ENCODE measurements at places on chromosomes 12 and 14.

DNA sequence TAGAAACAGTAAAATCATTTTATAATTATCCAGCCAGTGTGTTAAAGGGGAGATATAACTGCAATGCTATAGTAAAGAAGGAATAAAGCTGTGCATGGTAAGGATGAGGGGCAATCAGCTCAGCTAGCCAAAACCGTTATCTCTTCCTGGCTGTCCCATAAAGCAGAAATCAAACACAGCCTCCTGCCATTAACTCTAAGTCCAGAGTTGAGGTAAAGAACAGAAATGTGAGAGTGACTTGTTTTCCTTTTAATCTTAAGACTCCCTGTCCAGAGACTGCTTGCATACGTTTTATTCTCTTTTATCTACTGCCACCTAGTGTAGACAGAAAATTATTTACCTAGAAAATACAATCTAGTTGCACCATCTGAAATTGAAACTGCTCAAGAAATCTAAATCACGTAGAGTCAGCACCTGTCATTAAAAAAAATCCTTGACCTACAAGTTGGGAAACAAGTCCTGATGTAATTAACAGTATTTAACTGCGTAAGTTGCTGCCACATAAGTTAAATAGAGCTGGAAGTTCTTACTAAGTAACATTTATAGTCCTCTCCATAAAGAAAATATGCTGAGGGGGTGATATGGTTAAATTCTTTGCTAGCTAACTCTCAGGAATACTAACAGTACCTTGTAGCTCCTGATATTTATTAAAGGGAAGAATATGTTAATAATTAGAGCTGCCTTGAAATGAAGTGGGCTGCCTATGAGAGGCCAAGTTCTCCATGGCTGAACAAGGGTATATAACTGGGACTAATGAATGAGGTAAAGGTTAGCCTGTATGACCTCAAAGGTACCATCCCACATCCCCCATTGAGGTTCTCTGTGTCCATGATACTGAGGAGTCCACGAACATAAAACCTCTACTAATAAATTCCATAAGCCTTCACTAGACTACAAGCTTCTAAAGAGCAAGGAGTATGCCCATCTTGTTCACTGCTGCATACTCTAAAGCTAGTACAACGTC lies 62.7 kb downstream of the GALNT4 start:
- DNase-seq = no peak

- DNase-seq = no peak
Measured at GRCh38 chr14:63901434-63902085, 48.8 kb downstream of the SYNE2 start.

GRCh38 chr14:99157676-99158075 lies 114.3 kb downstream of the BCL11B start:
- no peak for DNase-seq

DNA sequence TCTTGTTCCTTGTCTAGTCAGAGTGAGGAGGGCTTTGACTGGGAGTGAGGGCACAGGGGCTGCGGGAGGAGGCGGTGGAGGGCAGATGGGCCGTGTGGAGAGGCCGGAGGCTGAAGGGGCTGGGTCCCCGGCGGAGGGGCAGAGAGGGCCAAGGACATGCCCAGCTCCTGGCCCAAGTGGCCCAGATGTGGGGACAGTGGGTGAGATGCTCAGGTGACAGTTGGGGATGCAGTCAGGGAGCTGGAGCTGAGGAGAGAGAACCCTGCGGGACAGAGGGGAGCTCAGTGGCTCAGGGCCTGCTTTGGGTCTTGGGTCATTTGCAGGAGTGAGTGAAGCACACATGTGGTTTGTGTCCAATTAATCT lies 26.5 kb upstream of the PLD4 start:
- DNase-seq = no peak

DNA sequence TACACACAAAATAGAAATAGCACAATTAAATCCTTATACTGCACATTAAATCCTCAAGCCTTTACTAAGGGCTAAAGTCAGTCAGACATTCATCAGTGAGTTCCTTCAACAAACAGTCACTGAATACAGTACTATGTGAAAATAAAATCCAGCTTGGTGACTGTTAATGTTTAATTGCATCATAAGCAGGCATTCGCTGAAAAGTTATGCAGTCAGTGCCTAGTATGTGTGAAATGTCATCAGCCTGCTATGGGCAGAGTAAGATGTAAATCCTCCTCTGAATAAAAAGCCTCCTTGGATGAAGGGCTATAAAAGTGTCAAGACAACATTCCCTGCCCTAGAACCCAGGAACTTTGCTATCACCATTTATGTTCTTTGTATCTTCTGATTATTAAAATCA lies 116.4 kb downstream of the PRICKLE1 start:
- no peak for DNase-seq

- no peak for DNase-seq
Measured at GRCh38 chr14:99412117-99413061, 68.3 kb downstream of the SETD3 start.

DNA sequence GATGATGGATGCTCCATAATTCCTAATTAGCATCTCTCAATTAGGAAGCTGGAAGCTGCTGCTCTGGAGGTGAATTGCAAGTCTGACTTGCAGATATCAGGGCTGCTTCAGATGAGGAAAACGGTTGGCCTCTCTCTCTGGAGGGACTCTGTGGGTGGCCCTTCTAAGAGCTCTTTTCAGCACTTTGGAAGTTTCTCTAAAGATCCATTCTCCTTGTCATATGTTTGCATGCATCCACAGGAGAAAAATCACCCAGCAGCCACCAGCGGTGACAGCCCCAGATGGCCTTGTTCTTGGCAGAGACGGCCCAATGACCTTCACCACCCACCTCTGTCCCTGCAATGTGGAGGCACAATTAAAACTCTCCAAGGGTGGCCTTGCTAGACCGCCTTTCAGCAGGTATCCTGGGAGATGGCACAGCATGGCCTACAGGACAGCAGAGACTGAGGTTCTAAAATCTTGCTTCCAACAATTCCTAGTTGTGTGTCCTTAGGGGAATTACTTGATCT lies 42.3 kb downstream of the KSR2 start:
- no peak for DNase-seq

- no peak for DNase-seq
Measured at GRCh38 chr12:12221560-12221959, 45.3 kb downstream of the LRP6 start.

DNA sequence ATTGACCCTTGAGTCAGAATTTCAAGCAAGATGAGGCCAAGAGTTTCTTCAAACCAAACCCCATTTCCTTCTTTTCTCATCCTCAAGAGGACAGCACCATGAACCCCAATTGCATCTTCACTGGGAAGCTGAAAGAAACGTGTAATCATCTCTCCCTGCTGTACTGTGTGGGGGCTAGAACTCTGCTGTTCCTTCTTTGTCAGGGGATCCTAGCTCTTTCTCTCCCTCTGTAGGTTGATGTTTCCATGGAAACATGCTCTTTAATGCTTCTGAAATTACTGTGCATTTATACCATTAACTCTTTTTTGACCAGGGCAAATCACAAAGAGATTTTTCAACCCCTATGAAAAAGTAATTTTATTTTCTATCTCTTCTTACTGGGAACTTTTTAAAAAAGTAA lies 295.1 kb downstream of the GRIN2B start:
- no peak for DNase-seq

DNA sequence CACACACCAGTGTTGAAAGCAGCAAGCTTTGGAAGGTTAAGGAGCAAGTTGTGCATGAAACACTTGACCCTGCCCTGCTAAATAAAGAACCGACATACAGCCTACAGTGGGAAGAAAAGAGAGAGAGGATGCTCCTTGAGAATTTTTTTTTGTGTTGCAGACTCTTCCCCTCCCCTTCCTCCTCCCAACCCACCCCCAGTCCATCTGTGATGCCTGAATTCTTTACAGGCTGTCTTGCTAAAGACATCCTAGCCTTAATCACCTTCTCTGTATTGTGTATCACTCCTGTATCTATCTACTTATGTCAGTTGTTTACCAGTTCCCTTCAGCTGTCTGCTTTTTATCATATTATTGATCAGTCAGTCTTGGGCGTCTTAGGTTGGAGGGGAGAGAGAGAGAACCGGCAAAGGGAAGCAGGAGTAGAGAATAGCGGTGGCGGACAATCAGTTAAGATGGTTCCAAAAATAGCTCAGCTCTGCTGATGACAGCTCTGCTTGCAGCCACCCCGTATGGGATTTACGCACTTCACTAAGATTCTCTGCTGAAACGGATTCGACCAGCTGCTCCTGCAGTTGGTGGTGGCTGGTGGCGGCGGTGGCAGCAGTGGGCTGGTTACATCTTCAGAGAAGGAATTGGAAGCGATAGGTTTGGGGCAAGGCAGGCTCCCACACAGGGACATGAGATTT lies 664.7 kb downstream of the NRXN3 start:
- no peak for DNase-seq

DNA sequence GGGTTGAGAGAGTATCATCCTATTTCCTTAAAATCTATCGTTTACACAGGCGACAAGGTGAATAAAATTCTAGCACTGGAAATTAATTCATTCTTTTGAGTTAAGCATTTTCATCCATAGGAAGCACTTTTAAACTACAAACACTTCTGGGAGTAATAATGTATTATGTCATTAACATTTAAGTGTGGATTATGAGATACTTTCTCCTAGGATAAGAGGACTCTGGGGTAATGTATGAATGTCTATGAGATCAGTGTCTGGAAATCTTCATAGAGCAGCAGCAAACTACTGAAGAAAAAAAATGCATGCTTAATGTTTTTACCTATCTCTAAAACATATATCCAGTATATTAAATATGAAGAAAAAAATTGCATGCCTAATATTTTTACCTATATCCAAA lies 86.9 kb downstream of the EPS8 start:
- DNase-seq = no peak

GRCh38 chr14:54866588-54866987 lies 36.0 kb downstream of the GCH1 start:
- DNase-seq = no peak

GRCh38 chr12:25151476-25151875 lies 43.5 kb downstream of the DNAI7 start:
- DNase-seq = no peak

- no peak for DNase-seq
Measured at GRCh38 chr14:42671636-42672035, 1065.0 kb downstream of the LRFN5 start.

GRCh38 chr12:3247629-3248161 lies 170.5 kb downstream of the TSPAN9 start:
- no peak for DNase-seq

- no peak for DNase-seq
Measured at GRCh38 chr14:101040538-101041442, 137.3 kb upstream of the RTL1 start.

DNA sequence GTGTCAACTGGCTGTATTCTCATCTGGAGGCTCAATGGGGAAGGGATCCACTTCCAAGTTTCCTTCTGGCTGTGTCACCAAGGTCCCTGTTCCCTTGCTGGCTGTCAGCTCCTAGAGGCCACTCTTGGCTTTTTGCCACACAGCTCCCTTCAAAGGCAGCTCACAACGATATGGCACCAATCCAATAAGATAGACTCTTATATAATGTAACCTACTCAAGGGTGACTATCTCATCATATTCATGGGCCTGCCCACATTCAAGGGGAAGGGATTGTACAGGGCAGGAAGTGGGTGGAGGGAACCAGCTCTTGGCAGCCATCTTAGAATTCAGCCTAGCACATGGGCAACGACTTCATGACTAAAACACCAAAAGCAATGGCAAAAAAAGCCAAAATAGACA lies 98.7 kb upstream of the PLXNC1 start:
- no peak for DNase-seq

DNA sequence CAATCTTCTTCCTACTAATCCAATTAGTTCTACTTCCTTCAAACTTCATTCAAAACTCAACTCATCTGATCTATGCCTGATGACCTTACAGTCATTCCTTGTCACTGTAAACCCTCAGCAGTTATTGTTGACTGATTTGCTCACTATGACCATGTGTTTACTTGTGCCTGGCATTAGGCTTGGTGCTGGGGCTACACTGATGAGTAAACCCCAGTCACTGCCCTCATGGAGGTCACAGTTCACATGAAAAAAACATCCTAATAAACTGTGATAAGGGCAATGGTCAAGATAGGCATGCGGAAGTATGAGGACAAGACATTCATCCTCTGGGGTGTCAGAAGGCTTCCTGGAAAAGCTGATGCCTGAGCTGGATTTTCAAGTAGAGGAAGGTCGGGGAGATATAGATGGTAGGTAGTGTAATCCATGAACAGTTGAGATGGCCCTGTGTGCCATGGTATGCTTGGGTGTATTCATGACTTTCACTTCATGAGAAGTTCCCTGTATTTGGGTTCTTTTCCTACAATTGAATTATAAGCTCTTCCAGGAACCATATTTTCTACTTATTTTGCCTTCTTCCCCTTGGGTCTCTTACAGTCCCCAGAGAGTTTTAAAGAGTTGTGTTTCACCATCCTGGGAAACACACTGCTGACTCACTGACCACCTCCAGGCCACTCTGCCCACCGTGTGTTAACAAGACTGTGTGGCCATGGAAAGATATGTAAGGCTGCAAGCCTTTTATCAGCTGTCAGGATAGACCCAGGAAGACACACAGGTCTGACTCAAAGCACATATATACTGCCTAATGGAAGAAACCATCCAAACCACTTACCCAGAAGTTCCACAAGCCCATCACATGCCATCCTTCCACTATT lies 38.7 kb upstream of the DUSP6 start:
- no peak for DNase-seq

GRCh38 chr12:96103067-96103644 lies 67.8 kb upstream of the LTA4H start:
- no peak for DNase-seq

GRCh38 chr12:15886372-15887042 lies 4.3 kb downstream of the STRAP start:
- DNase-seq = no peak

GRCh38 chr12:109549613-109550270 lies 23.6 kb downstream of the MMAB start:
- DNase-seq = no peak

- DNase-seq = no peak
Measured at GRCh38 chr12:89439941-89440340, 84.7 kb downstream of the GALNT4 start.

DNA sequence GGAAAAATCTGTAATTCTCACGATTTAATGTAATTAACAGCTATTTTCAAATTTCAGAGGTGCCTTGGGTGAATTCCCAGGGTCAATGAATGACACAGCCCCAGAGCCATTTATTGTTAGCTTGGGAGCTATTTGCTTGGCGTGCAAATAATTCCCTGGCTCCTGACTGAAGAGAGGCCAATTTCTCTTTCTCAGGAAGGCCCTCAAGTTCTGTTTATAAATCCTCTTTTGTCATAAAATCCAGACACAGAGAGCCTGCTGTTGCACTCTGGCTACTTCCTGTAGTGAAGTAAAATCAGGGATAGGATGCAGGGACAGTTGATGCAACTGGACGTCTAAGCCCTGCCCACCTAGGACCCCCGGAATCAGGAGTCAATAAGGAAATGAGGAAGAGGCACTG lies 154.3 kb downstream of the TMX1 start:
- DNase-seq = no peak

DNA sequence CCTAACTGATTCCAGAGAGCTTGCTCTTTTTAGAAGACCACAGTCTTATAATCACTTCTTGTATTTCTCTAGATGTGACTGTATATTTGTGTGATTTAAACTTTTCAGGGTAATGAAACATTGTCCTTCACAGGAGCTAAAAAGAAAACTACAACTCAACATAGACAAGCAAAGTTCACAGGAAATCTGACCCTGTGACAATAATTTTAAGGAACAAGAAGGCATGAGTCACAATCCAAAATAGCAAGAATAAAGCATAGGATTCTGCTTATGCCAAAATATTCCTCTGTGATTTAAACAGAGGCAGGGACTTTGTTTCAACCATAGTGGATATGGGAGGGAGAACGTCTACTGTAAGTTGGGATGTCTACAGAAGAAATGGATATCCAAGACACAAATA lies 44.3 kb downstream of the GPR65 start:
- no peak for DNase-seq

GRCh38 chr12:92619026-92619425 lies 83.8 kb upstream of the PLEKHG7 start:
- no peak for DNase-seq

GRCh38 chr12:56115329-56115728 lies 1.1 kb upstream of the RPL41 start:
- no peak for DNase-seq

All from activated naive CD4-positive, alpha-beta T cell treated with anti-CD3 and anti-CD28 coated beads, Interleukin-2, amount 50 U/mL, for 16 hours (primary cell).